Neural progenitor cell (in vitro differentiated cells): ENCODE measurements at places on chromosomes 2 and 18.
A peak's percentile ranks its signal among the peaks of the same experiment; 100 is the strongest.

GRCh38 chr2:133655610-133656009, 87.3 kb upstream of the NCKAP5 start:
- no peak for DNase-seq

- no peak for DNase-seq
Measured at GRCh38 chr2:184780384-184780783, 182.1 kb downstream of the ZNF804A start.

GRCh38 chr2:201357221-201357620, at the start of gene FLACC1:
FLACC1 (minus strand) TSS chr2:201357345; CDS start chr2:201351404, 5,941 bp downstream.
- DNase-seq = peak; percentile 65

GRCh38 chr2:129276978-129277584, 702.4 kb upstream of the RAB6C start:
- no peak for DNase-seq

- DNase-seq = no peak
Measured at GRCh38 chr18:67266246-67267237, 250.0 kb downstream of the DSEL start.

GRCh38 chr2:105307962-105308361, 21.6 kb downstream of the TGFBRAP1 start:
- no peak for DNase-seq

DNA sequence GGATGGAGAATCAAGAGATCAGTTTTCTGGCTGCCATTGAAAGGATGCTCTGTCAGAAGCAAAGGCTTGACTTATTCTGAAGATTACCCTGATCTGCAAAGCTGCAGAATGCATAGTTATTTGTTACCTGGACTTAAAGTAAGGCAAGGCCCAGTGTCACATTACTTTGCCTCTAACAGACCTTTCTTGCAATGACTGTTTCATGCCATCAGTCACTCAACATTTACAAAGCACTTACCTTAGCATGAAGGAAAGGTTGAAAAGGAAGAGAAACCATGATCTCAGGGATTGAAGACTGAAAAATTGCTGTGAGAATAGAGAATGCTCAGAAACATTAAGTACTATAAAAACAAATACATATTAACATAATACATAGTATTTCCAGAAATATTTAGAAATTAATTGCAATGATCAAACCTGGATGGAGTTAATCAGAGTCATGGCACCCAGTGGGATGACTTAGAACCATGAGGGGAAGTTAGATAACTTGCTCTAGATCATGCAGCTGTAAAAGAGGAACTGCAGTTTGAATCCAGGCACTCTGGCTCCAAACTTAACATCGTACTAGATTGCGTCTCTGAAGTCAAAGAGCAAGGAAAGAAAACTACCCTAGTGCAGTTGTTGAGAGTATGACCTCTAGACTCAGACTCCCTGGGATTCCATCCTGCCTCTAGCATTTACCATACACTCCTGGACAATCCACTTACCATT, 26.5 kb upstream of the FAM117B start:
- DNase-seq = no peak

DNA sequence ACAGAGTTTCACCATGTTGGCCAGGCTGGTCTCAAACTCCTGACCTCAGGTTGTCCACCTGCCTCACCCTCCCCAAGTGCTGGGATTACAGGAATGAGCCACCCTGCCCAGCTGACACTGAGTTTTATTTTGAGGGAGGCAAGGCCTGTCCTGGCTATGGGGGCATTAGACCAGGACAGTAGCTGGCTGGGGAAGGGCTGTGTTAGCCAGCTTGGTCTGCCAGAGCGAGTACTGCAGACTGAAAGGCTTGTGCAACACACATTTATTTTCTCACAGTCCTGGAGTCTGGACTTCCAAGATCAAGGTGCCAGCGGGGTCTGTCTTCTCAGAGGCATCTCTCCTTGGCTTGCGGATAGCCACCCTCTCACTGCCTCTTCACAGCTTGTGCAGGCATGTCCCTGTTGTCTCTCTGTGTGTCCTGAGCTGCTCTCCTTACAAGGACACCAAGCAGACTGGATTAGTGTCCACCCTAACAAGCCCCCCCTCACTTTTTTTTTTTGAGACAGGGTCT, 59.4 kb upstream of the HAAO start:
- DNase-seq = no peak

DNA sequence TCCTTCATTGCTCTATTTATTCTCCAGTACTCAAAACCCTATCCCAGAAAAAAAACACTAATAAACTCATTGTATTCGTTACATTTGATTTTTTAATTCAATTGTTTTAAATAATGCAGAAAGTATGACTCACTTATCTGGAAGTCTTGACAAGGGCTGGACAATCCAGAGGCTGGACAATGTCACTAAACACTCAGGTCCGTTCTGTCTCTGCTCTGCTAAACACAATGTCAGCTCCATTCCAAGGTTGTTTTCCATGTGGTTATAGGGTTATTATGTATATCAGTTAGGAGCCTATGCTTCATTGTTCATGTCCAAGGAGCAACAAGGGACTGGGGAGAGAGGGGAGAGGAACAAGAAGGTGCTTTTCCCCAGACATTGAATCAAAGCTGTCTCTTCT, 125.5 kb downstream of the IRS1 start:
- no peak for DNase-seq

DNA sequence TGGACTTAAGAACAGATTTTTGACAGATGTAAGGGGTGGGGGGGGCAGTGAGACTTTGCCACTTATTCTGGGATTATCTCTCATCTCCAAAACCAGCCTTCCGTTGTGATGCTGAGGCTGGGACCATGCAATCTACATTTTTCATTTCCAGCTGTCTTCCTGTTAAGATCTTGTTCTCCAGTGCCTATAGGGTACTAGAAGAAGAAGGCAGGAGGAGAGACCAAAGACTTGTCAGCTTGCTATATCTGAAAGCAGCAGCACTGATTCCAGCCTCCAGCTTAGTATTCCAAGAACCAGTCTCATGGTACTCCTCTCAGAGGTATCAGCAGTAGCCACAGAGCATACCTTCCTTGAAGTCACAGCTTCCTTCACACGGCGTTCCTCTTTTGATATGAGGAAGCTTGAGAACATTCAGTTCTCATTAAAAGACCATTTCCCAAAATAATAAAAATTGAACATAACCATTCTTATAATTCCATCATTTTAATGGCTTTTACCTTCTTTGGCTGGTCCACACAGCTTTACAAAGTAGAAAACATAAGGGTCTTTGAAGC, 49.8 kb downstream of the USP34 start:
- DNase-seq = no peak

DNA sequence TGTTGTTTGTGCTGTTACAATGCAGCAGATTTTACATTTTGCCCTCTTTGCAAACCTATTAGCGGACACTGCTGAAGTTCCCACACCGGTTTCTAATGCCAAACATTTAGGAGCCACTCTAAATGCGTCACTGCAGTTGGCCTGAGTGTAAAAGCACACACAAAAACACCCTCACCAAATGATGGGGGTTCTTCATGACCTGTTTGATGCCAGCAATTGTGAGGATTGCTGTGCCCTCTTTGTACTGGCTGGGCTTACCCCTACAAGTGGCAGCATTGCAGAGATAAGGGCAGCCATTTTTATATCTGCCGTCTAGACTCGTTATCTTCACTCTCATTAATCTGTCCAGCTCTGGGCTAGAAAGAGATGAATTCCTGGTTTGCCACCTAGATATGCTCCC, 85.3 kb downstream of the NRP2 start:
- no peak for DNase-seq

GRCh38 chr2:109385506-109385905, 228.3 kb downstream of the SEPTIN10 start:
- no peak for DNase-seq

DNA sequence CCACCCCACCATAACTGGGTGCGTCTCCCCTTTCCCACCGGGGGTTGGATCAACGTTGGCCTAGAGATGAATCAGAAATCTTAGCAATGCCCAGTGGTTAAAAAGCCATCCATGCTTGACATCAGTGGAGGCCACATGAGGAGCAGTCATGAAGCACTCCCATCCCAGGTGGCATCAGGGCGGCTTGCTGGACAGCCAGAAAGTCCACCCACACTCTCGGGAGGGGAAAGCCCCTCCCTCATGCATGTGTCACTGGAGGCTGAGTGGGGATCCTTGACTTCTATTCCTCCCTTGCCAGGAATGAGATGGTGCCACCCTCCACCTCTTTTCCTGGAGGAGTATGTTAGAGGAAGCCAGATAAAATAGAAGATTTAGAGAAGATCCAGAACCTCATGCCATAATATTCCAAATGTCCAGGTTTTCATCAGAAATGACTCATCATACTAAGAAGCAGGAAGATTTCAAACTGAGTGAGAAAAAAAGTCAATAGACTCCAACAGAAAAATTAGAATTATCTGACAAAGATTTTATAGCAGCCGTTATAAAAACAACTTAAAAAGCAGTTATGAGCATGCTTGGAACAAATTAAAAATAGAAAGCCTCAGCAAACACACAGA, 507.1 kb upstream of the ID2 start:
- no peak for DNase-seq

GRCh38 chr2:216391401-216391800, 19.1 kb upstream of the MARCHF4 start:
- no peak for DNase-seq

DNA sequence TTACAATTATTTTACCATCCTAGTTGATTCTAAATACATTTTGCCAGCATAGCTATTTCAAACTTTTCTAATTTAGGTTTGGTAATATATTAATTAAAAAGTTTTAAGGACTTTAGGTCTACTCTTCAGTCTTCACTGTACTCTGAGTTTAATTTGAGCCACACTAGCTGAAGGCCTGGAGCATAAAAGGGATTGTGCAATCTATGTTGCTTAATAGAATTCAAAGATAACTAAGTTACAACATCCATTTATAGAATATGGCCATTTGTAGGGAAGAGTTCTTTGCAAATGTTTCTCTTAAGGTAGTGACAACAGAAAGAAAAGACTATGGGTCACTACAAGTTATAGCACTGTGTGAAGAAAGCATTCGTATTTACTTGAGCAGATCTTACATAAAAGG, 702.2 kb upstream of the NRXN1 start:
- no peak for DNase-seq

DNA sequence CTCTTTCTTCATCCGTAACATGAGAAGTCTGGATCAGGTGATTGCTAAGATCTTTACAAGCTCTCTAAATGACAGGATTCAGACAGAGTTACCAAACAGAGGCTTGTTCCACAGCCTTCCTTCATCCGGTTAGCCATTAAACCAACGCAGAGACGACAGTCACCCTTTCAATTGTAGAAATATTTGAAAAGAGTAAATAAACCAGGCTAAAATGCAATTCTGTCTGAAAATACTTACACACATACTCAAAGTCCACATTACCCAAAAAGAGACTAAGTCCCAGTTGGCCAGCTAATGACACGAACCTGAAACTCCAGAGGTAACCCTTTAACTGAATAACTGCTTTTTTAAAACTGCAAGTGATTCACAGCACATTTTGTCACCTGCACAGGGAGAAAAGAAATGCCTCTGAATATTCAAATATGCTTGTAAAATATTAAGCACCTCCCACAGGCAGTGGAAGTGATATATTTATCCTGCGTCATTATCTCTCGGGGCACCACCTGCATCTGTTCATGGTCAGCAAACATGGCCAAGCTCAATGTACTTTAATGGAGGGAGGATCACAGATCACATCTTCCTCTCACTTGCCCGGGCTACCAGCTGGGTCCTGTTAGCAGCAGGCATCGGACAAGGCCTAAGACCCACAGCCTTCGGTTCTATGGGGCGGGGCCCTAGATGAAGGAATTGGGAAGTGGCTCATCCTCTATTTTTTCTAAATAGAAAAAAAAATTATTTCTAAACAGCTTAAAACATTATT, 38.8 kb upstream of the DNER start:
- no peak for DNase-seq

DNA sequence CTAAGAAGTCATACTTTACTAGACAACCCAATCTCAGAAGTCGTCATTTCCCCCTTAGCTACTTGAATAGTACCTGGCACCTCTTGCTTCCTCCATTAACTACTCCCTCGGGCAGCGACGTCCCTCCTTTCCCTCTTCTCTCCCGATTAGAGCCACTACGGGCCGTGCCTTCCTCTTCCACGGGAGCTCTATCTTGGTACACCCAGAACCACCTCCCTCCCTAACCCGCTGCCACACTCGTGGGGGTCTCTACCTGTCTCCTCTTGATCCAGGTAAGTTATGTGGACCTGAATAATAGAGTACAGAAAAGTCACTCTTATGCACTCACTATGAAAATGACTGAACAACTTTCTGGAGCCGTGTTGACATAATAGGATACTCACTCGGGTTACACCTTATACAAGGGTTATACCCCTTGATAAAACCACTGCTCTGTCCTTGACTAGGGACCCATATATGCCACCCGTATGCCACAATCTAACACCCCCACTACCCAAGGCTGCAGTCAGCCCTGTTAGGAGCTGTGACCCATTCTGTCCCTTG, 595 bp upstream of the HDHD2 start:
- peak; percentile 18 for DNase-seq

DNA sequence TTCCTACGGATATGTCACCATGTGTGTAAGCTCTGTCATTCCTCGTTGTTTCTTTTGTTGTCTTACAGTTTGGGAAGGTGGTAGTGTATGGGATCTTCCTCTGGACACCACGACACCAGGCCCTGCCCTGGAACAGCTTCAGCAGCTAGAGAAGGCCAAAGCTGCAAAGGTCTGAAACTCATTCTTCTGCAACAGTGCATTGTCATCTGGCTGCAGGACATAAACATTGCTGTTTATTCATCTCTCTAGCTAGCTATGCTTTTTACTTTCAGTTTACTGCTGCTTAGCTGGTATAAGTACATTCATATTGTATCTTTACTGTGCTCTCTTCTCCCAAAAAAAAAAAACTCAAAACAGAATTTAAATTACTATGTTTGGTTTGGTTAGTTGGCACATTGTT, 39.2 kb upstream of the KCNJ13 start:
- no peak for DNase-seq

- no peak for DNase-seq
Measured at GRCh38 chr18:28183418-28184078, 6.6 kb upstream of the CDH2 start.

DNA sequence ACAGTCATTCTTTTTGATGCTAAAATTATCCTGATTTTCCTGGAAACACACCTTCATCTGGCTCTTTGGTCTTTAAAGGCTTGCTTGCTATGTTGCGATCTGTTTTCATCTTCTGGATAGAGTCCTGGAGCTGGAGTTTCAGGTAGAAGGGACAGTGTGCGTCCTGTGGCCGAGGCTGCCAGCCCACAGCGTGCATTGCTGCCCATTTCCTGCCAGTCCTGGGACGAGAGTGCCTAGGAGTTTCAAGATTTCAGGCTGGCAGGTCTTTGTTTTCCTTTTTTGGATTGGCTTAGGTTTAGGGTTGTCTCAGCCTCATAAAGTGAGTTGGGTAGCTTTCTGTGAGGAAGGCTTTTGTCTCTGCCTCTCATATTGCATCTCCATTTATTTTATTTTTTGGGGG, 14.5 kb downstream of the DGKD start:
- no peak for DNase-seq

DNA sequence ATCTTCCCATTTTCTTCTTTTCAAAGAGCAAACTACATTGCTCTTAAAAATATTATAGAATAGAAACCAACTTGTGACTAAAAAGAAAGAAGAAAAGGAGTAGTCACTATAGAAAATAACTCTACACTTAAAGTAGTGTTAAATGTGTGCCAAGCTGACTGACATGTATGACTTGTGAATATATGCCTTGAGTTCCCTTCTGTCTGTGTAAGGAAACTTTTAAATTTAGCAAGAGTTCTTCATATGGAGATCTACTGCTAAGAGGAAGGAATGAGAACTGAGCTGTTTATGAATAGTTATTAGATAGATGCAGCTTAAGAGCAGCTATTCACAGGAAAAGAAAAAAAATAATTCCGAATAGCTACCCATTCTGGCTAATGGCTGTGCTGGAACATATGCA, 1221.7 kb upstream of the ZEB2 start:
- no peak for DNase-seq
